ENCODE measurements at places on chromosomes 12 and 14.

DNA sequence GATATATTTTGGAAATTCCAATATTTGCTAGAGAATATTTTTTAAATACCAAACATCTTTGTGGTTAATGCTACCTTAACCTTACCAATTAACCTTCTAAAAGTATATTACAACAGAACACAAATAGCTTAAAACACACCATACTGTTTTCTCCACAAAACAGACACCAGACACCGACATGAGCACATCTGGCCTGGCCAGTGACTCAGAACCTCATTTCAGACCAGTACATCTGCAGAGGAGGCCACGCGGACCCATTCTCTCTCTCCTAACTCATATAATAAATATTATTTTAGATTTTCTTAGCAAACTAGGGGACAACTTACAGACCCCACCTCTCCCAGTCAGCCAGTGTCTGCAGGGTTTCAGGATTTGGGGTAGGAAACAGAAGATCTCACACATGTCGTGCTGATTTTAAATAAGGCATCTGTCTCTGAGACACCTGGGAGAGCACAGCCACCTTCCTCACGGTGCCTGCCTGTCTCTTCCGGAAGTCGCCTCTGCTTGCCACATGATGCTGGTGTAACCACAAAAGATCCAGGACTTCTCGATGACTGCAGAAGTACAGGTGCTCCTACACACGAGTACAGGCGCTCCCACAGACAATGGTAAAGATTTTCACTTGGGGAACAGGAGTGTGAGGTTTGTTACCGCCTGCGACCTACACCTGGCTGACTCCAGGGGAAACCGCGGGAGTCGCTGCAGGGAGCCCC is 9.7 kb upstream of the ANKLE2 start:
- DNase-seq, result no peak

DNA sequence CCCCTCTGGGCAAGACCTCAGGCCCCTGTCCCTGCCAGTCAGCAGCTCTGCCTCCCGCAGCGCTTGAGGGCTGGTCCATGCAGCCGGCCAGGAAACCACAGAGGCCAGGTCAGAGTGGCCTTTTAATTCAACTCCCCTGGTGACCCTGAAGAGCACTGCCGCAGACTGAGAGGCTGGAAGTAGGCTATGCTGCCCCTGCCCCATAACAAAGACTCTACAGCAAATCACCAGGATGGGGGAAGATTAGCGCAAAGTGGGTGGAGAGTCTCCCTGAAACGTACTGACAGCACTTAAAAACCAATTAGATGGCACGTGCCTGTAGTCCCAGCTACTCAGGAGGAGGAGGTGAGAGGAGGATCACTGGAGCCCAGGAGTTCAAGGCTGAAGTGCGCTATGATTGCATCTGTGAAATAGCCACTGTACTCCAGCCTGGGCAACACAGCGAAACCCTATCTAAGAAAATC is 70.5 kb downstream of the ITPK1 start:
- DNase-seq, result no peak

DNA sequence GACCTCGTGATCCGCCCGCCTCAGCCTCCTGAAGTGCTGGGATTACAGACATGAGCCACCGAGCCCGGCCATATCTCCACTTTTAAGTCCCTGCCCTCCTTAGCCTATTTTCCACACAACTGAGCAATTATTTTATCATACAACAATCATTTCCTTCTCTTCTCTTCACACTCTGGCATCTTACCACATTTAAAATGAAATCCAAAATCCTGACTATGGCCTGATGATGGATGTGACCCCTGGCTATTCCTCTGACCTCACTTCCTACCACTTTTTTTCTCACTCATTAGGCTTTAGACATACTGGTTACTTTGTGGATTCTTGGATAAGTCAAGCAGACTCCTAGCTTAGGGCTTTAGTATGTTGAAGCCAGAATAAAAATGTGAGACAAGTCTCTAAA is 21.9 kb upstream of the EID3 start:
- no peak for DNase-seq

GRCh38 chr12:116670859-116671258 is 67.0 kb downstream of the SPRING1 start:
- no peak for DNase-seq

DNA sequence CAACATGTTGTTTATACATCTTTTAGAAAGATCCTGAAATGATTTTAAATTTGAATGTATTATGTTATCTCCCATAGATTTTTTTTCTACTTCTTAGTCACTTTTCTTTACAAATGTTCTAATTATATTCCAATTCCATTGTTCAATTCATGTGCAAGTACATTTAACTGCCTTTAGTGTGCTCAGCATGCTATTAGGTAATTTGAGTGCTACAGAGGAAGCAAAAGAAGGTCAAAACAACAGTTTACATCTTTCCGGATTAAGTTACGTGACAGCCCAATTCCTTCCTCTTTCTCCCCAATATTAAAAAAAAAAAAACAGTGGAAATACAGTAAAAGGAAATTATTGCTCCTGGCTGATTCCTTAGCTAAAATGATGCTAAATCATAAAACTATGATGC is 98.3 kb downstream of the RTN1 start:
- no peak for DNase-seq

- DNase-seq, result no peak
Measured at GRCh38 chr12:124213666-124214347, 81.1 kb upstream of the RFLNA start.

GRCh38 chr12:26566675-26567074 is 266.3 kb downstream of the ITPR2 start:
- DNase-seq, result no peak

GRCh38 chr12:104344682-104345081 is 41.1 kb downstream of the EID3 start:
- DNase-seq, result no peak

DNA sequence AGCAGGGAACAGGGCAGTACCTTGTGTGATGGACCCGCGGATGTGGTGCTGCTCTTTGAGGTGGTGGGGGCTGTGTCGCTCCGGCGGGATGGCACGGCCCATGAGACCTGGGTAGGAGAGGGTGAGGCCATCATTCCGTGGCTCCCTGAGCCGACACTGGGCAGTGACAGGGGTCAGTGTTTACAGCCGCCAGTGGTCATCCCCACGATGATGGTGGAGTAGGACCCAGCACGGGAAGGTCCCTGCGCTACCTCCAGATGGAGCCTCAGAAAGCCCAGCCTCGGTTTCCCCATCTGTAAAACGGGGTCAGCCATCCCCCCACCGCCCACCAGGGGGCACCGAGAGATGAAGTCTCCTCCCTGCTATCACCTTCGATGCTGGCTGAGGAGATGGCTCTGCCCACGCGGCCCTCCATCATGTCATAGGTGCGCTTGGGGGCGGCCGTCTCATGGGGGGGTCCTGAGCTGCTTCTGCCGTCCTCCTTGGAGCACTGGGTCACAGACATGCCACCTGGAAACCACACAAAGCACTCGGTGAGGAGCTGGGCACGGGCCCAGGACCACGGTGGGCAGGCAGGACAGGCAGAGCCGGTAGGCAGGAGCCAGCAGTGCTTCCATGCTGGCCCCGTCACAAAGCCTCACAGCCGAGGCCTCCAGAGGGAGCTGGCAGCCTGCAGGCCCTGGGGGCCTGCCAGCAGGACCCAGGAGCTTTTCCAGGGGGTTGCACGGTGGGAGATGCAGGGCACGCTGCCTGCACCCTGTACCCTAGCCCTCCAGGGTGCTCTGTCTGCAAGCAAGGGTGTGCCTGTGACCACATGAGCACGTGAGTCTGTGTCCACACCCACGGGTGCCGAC is 53.1 kb downstream of the RFLNA start:
- no peak for DNase-seq

GRCh38 chr14:101774006-101774795 is 12.7 kb downstream of the PPP2R5C start:
- DNase-seq, result peak; percentile 11

DNA sequence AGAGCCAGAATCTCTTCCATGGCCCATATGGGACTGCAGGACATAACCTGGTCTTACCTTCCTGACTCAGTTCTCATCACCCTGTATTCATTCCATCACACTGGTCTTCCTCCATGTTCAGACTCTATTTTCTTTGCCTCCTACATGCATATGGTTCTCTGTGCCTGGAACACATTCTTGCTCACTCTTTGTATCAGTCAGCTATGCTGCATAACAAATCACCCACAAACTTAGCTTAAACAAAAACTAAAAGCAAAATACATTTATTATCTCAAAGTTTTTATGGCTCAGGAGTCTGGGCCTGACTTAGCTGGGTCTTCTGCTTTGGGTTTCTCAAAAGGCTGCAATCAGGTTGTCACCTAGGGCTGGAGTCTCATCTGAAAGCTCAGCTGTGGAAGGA is 712.6 kb upstream of the TBX3 start:
- no peak for DNase-seq

- DNase-seq, result peak; percentile 49
Measured at GRCh38 chr12:113462117-113462774, 9.4 kb downstream of the LHX5 start.

DNA sequence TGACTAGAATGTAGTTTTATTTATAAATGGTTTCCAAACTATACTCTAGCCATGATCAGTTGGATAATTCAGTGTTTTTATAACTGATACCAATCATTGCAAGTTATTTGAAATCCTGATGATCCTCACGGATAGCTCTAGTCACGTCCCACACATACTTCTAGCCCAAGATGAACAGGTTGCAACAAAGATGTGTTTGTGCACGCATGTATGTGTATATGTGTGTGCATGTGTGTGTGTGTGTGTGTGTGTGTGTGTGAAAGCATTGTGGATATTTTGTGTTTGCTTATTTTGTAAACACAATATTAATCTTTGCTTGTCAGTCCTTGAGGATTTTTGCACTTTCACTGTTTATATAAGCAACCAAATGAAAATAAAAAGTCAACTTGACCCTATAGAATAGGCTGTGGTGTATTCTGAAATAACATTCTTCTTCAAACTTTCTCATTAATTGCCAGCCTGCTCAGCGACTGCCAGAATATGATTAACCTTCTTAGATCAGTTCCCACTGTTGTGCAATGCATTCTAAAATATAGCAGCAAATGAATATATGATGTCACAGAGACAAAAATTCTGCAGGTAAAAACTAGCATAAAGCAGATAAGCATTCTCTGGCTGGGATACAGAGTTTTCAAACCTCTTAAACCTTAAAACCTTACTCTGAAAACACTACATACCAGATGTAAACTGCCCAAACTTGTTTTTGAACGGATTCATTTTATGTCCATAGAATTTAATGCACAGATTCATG is 48.8 kb upstream of the HIF1A start:
- DNase-seq, result no peak

- DNase-seq, result no peak
Measured at GRCh38 chr12:128365032-128365431, 98.1 kb downstream of the TMEM132C start.

DNA sequence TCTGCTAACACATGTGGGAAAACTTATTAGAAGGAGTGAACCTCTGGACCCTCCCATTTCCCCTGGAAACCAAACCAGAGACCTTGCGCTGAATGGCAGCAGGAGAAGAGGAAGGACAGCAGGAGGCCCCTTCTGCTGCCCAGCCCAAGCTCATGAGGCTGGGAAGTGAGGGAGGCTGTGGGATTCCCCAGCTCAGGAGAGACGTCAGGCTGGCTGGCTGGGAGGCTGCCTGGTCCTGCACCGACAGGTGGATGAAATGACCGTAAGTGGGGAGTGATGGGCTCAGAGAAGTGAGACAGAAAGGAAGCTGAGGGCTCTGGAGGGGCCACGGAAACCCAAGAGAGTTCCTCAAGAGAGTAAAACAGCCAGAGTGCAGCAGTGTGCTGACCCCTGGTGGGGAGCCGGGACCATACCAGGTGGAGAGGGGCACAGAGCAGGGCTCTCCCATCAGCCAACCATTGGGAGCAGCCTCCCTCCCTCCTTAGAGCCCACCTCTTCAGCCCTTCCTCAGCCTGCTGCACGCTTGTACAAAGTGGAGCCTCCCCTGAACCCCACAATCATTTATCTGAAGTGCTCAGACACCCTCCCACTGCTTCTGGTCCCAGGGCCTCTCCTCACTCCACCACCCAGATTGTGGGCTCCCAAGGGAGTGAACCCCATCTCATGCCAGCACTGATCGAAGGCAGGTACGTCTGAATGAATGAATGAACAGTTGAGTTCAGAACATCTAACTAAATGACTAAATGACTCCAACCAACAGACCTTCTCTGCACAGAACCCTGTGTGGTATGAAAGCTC is 14.0 kb downstream of the TAMALIN start:
- DNase-seq, result peak; percentile 19

- no peak for DNase-seq
Measured at GRCh38 chr12:88185279-88185678, 43.2 kb downstream of the TMTC3 start.

- DNase-seq, result no peak
Measured at GRCh38 chr14:89279649-89280232, 137.3 kb downstream of the FOXN3 start.

GRCh38 chr12:32475724-32476123 is 76.4 kb downstream of the FGD4 start:
- DNase-seq, result no peak

GRCh38 chr14:37834275-37834674 is 238.8 kb downstream of the TTC6 start:
- no peak for DNase-seq

- peak; percentile 11 for DNase-seq
Measured at GRCh38 chr14:77862154-77862786, 62.4 kb downstream of the ADCK1 start.

- no peak for DNase-seq
Measured at GRCh38 chr14:61186341-61187195, 94.6 kb downstream of the TMEM30B start.

DNA sequence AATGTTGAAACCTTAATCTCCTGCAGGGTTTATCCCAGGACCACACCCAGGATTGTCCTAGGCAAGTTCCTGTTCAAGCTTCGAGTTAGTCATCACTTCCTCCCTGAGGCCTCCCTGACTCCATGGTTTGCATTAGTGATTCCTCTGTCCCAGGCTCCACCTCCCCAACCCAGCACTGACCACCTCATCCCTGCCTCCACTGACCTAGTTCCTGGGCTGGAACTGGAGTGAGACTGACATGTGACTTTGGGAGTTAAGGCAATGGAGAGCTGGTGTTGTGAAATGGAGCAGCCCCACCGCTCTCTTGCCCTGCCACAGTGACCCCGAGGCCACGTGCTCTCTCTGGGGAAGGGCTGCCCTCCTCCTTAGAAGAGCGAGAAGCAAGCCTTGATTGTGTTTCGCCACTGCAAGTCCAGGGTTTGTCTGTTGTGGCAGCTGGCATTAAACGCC is 15.8 kb upstream of the DTX1 start:
- no peak for DNase-seq

DNA sequence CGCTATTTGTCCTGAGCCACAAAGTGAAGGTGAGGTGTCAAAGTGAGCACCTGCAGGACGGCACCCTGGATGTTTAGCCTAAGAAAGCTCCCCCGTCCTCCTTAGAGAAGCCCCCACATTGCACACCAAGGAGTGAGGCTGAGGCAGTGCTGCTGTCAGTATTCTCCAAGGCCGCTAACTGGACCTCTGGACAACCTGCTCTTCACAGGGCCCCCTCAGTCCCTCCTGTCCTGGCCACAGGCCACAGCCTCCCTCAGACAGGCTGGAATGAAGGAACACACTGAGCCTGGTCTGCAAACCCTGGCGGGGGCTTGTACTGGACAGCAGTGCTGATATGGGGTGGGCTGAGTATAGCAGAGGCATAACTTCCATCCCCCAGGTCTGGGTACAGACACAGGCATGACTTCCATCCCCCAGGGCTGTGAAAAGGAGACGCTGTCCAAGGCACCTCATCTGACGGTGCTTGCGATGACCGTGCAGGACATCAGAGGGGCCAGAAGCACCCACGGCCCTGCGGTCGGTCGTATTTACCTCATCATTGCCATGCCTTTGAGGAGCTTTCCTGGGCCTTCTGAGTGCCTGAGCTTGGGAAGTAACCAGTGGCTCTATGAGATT is 82.4 kb upstream of the DIO3 start:
- DNase-seq, result no peak
